GM13977 (cell line): ENCODE measurements at places on chromosomes 13 and 19.

- DNase-seq: no peak
Measured at GRCh38 chr13:36480726-36481427, 48.6 kb downstream of the CCNA1 start.

DNA sequence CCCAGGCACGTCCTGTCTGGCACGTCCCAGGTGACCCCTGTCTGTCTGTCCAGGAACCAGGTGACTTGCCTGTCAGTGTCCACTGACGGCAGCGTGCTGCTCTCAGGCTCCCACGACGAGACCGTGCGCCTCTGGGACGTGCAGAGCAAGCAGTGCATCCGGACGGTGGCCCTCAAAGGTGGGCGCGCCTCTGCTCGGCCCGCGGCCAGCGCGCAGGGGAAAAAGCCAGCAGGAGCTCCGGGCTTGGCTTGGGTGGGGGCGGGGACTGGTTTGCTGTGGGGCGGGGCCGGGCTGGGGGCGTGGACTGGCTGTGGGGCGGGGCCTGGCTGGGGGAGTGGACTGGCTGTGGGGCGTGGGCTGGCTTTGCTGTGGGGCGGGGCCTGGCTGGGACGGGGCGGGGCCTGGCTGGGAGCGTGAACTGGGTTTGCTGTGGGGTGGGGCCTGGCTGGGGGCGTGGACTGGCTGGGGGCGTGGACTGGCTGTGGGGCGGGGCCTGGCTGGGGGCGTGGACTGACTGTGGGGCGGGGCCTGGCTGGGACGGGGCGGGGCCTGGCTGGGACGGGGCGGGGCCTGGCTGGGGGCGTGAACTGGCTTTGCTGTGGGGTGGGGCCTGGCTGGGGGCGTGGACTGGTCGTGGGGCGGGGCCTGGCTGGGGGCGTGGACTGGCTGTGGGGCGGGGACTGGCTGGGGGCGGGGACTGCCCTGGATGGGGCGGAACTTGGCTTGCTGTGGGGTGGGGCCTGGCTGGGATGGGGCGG lies 7.2 kb downstream of the WDR18 start:
- peak; percentile 80 for DNase-seq

DNA sequence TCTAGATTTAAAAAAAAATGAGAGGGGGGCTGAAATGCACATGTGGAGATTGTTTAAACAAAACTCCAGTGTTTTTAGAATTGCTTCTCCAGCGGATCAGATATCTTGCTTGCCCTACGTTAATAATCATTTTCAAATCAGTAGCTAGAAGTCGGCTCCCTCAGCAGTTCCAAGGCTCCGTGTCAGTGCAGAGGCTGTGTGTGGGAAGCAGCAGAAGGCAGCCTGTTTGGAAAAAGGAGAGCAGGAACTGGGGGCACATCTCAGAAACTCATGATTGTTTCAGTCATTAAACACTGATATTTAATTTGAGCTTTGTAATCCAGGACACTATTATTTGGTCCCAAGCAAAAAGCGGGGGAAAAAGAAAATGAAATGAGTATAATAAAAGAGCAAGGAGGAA lies 50.9 kb downstream of the SOX21 start:
- no peak for DNase-seq

DNA sequence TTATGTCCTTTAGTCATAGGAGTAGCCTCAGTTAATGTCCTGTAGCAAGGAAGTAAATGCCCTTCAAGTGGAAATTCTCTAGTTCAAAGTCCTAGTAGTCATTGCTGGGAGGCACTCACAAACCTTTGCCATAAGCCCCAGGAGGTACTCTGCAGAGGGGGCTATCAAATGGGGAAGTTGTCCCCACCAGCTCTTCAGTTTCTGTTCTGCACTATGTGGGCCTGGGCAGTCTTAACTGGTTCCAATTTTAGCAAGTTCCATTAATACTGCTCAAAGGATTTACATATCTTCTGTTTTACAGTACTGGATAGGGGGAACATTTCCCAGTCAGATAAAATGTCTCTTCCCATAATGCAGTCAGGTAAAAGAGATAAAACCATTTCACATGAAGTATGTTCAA lies 101.3 kb downstream of the B3GLCT start:
- no peak for DNase-seq

- DNase-seq: no peak
Measured at GRCh38 chr13:101955764-101956163, 446.1 kb downstream of the FGF14 start.

GRCh38 chr19:44753932-44754749 lies 5.6 kb downstream of the BCL3 start:
- DNase-seq: peak; percentile 83

DNA sequence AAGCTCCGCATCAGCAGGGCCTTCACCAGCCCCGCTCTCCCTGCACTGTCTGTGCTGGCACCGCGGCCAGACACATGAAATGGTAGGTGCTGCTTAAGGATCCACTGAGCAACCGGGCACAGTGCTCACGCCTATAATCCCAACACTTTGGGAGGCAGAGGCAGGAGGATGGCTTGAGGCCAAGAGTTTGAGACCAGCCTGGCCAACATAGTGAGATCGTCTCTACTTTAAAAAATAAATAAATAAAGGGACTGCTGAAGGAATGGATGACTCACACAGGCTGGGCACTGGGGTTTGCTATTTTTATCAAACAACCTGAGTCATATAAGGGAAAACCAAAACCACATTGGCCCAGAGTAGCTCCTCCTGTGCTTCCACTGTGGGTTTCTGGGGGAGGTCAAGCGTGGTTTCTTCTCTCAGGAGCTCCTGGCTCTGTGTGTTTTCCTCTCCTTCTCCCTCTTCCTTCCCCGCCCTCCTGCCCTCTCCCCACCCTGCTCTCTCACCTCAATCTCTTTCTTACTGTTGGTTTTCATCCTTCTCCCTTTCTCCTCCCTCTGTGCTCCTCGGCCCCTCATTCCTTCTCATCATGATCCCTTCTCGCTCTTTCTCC lies 21.3 kb downstream of the VRK3 start:
- peak; percentile 67 for DNase-seq

DNA sequence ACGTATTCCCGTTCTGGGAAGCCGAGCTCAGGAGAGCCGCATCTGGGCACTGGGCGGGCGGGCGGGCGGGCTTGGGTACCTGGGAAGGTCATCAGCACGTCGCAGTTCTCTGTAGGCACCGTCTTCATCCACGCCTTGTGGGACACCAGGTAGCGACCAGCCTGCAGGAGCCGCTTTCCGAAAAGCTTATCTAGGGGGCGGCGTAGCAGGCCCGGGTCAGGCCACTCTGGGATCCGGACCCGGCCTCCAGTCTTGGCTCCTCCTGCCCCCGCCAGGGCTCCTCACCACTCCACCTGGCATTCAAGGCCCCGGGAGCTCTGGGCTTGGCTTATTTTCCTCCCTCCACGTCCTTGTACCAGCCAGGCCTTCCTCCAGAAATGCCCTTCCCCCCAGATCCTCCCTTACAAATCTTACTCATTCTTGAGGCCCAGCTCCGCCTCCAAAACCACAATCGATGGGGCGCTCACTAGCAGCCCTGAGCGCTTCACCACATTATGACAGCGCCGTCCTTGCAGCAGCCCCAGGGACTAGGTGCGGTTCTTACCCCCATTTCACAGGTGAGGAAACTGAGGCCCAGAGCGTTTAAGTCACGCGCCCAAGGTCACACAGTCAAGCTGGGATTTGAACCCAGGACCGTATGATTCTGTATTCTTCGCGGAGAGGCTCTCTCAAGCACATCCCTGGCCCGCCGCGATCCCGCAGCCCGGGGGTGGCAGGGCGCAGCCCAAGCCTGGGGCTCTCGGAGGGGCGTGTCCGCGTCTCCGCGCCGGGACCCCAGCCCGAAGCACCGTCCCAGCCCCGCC lies 843 bp downstream of the ANO8 start:
- DNase-seq: peak; percentile 83

DNA sequence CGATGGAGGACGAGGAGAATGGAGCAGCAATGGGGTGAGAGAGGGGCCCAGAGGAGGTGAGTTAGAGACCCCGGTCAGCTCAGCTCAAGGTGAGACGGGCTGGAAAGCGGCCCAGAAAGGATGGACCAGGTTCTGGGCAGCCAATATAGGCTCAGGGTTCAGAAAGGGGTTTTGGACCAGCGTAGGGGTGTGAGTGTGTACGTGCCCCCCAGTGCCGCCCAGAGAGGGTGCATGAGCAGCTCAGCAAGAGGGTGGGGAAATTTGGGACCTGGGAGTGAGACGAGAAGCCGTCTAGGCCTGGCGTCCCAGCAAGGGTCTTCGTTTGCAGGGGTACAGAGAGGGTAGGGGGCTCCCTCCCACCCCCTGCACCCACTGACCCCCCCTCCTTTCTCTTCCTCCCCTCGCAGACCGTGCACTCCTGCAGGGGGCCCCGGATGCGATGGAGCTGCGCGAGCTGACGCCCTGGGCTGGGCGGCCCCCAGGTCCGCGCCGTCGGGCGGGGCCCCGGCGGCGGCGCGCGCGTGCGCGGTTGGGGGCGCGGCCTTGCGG lies 12.1 kb downstream of the FUT6 start:
- no peak for DNase-seq

DNA sequence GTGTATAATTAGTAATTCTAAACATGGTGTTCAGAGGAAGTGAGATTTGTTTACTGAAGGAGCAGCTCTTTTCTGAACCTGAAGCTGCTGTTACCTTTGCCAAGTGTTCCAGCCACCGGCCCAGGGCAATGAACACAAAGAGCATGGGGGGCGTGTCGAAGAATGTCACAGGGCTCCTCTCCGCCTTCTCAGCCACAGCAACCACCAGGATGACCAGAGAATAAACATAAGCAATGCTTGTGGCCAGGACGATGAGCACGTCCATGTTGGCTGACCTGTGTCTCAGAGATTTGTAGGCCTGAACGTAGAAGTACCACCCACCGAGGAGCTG lies 53.1 kb downstream of the ATP7B start:
- DNase-seq: no peak

DNA sequence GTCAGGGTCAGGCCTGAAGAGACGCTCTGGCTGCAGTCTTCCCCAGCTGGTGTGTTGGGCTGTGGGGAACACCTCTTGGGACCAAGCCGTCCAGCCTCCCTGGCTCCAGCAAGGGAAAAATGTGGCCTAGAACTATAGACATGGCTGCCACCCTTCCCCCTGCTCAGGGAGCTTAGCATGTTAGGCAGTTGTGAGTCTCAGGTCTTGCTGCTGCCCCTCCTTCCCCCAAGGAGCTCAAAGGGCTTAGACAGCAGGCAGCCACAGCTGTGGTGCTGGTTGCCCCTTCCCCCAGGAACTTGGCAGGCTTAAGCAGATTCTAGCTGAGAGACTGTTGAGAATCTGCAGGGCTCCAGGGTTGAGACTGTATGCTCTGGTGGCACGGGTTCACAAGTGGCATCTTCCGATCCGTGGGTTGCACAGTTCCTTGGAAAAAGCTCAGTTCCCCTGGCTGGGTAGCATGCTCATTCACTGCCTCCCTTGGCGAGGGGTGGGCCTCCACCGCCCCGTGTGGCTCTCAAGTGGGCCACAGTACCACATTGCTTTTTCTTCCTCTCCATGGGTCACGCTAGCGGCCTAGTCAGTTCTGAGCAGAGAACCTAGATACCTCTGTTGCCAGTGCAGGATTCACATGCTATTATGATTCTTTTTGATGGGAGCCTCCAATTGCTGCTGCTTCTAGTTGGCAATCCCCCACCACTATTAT lies 1258.6 kb downstream of the OLFM4 start:
- no peak for DNase-seq

DNA sequence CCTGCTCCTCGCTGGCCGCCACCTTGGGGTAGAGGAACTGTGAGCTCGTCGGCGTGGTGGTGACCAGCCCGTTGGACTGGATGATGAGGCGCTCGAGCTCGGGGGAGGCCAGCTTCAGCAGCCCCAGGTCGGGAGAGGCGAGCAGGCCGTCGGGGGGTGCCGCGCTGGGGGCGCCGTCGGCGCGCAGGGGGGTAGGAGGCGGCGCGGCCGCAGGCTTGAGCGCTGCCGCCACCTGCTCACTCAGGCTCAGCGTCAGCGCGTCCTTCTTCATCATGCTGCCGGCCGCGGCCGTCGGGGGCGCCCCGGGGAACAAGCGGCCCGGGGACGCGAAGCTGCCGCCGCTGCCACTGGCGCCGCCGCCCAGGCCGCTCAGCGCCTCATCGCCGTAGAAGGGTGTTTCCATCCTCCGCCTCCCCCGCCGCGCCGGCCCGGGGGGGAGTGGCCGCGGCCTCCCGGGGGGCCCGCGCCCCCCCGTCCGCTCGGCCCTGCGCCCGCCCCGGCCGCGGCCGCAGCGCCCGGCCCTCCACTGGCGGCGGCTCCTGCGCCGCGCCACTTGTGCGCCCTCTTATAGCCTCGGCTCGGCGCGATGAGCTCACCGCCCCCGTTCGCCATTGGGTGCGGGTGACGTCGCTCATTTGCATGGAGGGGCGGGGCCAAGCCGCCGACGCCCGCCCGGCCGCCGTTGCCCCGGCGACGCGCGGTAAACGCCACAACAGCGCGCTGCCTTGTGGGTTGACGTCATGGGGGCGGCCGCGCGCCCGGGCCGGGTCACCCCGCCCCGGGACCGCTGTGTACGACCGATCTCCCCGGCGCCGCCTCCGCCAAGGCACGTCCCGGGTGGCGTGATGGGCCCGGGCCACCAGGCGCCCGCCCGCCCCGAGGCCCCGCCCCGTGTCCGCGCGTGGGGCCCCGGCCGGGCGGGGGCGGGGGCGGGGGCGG lies at the start of gene JUND:
Gene JUND, minus strand, starts transcription at position 541 of the 939 bp plus-strand sequence. Its CDS starts 138 bp downstream, at position 403.
- DNase-seq: peak; percentile 100

- no peak for DNase-seq
Measured at GRCh38 chr19:36265064-36265463, 50.2 kb downstream of the ZNF146 start.

DNA sequence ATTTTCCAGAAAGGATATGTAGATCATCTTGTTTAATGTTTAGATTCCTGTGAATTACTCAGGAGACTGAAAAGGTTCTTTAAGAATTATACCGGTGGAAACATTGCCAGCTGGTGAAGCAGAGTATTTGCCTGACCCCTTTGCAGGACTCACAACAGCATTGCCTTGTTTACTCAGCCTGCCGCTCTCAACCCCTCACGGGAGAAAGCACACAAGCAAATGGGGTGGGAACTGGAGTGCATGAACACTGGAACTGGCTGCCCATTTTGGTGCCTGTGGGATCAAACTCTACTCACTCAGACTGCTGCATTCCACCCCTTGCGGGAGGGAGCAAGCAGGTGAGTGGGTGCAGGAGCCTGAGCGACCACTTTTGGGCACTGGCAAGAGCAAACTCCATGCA lies 804.7 kb upstream of the SLITRK1 start:
- DNase-seq: no peak

- DNase-seq: no peak
Measured at GRCh38 chr13:69641773-69642172, 465.9 kb upstream of the ATXN8OS start.

GRCh38 chr13:110302997-110303396 lies 4.0 kb downstream of the COL4A1 start:
- DNase-seq: no peak

- DNase-seq: no peak
Measured at GRCh38 chr13:99331881-99332293, 24.7 kb upstream of the GPR183 start.

- peak; percentile 83 for DNase-seq
Measured at GRCh38 chr13:52809310-52809769, 39.1 kb downstream of the PCDH8 start.
